ENCODE measurements at places on chromosomes 12 and 14.

GRCh38 chr12:76080017-76080728 lies 4.3 kb downstream of the NAP1L1 start:
- DNase-seq: no peak

- no peak for DNase-seq
Observed at GRCh38 chr14:24829862-24830261, 195.9 kb upstream of the GZMB start.

DNA sequence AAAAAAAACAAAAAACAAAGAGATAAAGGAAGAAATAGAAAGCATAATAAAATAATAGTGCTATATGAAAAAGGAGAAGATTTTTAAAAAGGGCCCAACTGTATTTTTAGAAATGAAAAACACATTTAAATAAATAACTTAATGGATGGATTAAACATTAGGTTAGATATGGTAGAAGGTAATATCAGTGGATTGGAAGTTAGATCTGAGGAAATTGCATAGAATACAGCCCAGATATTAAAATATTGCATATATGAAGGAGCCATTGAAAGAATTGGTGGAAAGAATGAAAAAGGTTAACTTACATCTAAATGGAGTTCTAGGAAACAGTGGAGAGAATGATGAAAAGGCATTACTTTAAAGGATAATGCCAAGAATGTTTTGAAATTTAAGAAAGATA lies 27.8 kb downstream of the CACNA1C start:
- no peak for DNase-seq

DNA sequence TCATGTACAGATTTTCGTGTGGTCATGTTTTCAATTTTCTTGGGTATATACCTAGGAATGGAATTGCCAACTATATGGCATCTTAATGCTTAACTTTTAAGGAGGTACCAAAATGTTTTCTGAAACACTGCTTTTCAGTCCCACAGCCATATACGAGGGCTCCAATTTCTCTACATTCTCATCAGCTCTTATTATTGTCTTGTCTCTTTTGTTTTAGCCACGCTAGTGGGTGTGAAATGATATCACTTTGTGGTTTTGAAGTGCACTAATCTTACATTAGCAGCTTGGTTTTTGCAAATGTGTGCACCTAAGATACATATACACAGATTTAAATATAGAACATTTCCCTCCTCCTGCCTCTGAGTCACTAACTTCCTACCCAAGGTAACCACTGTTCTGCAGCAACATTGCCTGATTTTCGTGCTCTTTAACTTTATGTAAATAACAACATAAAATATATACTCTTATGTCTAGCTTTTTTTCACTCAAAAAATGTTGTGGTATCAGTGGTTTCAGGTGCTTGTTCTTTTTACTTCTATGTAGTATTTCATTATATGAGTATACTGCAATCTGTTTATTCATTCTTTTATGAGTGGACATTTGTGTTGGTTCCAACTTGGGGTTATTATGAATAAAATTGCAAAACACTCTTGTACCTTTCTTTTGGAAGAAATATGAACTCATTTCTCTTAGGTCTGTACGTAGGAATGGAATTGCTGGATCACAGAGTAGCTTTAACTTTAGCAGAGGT lies 73.1 kb downstream of the ZFP36L1 start:
- no peak for DNase-seq

- DNase-seq: no peak
Observed at GRCh38 chr12:76441016-76441415, 92.8 kb upstream of the BBS10 start.

- DNase-seq: no peak
Observed at GRCh38 chr14:22622255-22622654, 21.9 kb downstream of the OR6J1 start.

GRCh38 chr14:101177301-101177971 lies 273.9 kb upstream of the RTL1 start:
- DNase-seq: no peak

GRCh38 chr14:89618811-89619551 lies 201.9 kb upstream of the FOXN3 start:
- peak; percentile 79 for DNase-seq

Measured in cardiac muscle cell (in vitro differentiated cells and primary cell).